MCF 10A (cell line): ENCODE measurements at places on chromosomes 4 and X.

DNA sequence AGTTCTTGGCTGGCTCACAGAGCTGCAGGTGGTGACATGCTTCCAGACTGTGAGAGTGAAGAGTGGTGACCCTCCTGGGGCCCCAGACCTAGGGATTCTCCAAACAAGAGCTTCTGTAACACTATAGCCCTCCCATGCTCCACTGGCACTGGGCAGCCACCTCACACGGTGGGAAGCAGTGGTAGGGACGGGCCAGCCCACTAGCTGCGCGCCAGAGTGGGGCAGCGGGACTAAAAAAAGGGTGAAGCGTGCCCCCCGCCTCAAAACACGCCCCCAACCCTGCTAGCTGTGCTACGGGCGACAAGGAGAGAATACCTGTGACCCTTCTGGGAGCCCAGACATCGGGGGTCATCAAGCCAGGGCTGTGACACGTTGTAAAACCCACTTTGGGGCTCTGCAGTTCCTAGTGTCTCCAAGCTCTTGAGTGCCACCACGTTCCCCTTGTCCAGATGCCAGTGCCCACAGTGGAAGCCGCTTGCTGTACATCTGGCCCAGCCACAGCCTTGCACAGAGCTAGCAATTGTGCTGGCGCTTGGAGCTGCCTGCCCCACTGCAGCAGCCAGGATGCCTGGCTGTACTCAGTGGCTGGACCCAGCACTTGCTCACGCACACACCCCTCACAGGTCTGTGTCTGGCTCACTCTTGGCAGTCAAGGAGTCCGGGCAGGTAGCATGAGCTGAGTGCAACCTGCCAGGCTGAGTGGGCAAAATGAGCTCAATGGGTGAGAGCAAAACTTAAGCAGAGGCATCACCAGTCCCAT is 100.0 kb downstream of the DCAF12L2 start:
- no peak for DNase-seq

DNA sequence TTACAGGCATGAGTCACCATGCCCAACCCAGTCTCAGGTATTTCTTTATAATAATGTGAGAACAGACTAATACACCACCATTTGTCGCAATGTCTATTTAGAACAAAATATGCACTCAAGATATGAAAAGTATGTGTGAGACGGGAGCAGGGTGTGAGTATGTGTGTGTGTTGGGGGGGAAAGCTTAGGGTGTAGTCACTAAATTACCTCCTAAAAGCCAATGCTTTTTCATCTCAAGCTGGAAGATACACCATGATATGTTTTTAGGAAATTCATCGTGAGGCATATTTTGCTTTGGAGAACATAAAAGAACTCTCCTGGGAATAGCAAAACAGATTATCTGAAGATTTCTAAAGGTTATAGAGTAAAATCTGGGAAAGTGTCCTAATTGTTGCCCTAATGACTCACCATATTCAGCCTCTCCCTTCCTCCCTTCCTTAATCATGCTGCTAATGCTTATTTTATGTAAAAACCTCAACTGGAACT is 262.7 kb downstream of the PDHA2 start:
- peak; percentile 60 for DNase-seq

DNA sequence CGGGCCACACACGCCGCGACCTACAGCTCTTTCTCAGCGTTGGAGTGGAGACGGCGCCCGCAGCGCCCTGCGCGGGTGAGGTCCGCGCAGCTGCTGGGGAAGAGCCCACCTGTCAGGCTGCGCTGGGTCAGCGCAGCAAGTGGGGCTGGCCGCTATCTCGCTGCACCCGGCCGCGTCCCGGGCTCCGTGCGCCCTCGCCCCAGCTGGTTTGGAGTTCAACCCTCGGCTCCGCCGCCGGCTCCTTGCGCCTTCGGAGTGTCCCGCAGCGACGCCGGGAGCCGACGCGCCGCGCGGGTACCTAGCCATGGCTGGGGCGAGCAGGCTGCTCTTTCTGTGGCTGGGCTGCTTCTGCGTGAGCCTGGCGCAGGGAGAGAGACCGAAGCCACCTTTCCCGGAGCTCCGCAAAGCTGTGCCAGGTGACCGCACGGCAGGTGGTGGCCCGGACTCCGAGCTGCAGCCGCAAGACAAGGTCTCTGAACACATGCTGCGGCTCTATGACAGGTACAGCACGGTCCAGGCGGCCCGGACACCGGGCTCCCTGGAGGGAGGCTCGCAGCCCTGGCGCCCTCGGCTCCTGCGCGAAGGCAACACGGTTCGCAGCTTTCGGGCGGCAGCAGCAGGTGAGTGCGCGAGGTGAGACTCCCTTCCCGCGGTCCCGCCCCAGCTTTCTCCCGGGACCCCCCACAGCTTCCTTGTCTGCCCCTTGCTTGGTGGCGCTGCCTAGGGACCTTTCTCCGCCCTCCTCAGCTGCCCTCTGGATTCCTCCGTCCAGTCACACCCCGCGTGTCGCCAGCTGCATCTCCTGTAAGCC is 678 bp downstream of the BMP3 start:
- DNase-seq, result no peak

DNA sequence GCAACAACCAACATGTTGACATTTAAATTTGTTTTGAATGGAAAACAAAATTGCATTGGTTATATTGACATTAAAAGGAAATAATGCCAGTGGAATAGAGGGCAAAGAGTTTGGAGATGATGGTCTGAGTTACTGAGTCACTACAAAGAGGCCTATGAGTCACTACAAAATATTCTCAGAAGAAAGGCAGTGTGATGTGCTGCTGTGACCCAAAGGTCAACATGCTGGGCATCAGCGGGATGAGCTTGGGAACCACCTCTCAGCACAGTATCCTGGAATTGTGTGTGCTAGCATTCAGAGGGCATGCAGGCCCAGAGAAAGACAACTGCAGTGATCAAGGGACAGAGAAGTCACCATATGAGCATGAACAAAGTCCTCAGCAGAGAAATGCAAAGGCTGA is 2.8 kb downstream of the CMC4 start:
- peak; percentile 67 for DNase-seq

- DNase-seq, result peak; percentile 61
Observed at GRCh38 chr4:155403886-155404285, 27.1 kb upstream of the MAP9 start.
